ENCODE measurements at places on chromosomes 6 and 20. TPM values are rescaled to one million over a fixed set of nuclear protein-coding genes. Genes with fewer than 3 reads are reported as not detected.

MTFR2 gene
- total RNA-seq, result 12.1 TPM

TRIM15 gene
- total RNA-seq, result not detected

TTPAL gene
- 13.3 TPM for total RNA-seq

STK35 gene
- total RNA-seq, result 14.6 TPM

OR2J3 gene
- total RNA-seq, result not detected

MPIG6B gene
- not detected for total RNA-seq

IL17A gene
- total RNA-seq, result not detected

CCR6 gene
- total RNA-seq, result not detected

OPRL1 gene
- 0.67 TPM for total RNA-seq

BFSP1 gene
- 4.5 TPM for total RNA-seq

MAK gene
- total RNA-seq, result 0.20 TPM

CHRNA4 gene
- total RNA-seq, result 0.20 TPM

ADGRG6 gene
- 47.1 TPM for total RNA-seq

MATN4 gene
- total RNA-seq, result 0.08 TPM

C6orf15 gene
- not detected for total RNA-seq

DCDC2 gene
- total RNA-seq, result 3.0 TPM

CPNE5 gene
- total RNA-seq, result 0.11 TPM

USP49 gene
- 1.7 TPM for total RNA-seq

PEX3 gene
- 11.7 TPM for total RNA-seq

SRMS gene
- total RNA-seq, result not detected

ZBP1 gene
- total RNA-seq, result 0.07 TPM

CCN5 gene
- 24.7 TPM for total RNA-seq

EHMT2 gene
- total RNA-seq, result 25.6 TPM
